GM12865 (cell line): ENCODE measurements at places on chromosomes 5 and 9.

- DNase-seq = peak; percentile 66
Measured at GRCh38 chr5:79025054-79025472, 40.0 kb upstream of the ARSB start.

- DNase-seq = no peak
Measured at GRCh38 chr5:172667786-172668593, 26.9 kb downstream of the NEURL1B start.

DNA sequence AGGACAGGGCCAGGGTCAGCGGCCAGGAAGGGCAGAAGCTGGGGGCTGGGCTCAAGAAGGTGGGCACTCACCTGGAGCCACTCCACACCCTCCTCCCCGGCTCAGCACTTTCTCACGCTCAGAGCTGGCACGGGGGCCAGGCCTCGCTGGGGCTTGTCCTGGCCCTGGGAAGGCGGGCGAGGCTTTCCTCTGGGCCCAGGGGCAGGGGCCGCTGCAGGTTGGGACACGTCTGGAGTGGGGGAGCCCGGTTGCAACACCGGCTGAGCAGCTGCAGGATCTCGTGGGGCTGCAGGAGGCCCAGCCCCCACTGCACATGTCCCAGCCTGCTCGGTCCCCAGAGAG is 38.9 kb upstream of the EGFL7 start:
- peak; percentile 29 for DNase-seq

DNA sequence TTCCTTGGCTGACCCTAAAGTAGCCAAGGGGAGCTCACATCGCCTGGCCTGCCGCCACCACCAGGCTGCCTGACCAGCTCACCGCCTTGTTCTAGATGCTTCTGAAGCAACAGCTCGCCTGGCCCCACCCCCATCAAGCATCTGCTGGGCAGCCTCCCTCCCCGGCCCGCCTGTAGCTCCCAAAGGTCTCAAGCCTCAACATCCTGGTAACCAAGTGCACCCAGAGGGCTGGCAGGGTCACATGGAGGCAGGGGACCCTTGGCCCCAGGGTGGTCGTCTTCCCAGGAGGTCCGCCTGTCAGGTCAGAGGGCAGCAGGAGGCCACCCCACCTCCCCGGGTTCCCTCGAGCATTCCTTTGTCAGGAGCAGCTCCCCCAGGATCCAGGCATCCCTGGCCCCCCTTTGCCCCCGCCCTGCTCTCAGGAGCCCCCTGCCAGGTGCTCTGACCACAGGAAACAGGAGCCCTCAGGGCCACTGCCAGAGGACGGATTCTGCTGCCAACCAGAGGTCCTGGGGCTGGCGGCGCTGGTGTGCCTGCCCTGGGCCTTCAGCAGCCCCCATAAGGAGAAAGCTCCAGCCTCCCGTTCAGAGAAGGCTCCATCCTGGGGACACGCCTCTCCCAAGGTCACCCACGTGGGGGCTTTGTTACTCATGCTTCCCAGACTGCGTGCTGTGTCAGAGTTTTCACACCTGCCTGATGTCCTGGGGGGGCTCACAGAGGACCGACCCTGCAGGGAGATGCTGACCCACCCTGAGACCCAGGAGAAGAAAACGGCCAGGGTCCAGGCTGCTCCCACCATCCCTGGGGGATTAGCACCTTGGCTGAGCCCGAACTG is 3.5 kb upstream of the LRRC14B start:
- no peak for DNase-seq

GRCh38 chr9:76092572-76092971 is 202.1 kb downstream of the PCSK5 start:
- no peak for DNase-seq

GRCh38 chr5:175822225-175822624 is 49.2 kb upstream of the CPLX2 start:
- DNase-seq = no peak

DNA sequence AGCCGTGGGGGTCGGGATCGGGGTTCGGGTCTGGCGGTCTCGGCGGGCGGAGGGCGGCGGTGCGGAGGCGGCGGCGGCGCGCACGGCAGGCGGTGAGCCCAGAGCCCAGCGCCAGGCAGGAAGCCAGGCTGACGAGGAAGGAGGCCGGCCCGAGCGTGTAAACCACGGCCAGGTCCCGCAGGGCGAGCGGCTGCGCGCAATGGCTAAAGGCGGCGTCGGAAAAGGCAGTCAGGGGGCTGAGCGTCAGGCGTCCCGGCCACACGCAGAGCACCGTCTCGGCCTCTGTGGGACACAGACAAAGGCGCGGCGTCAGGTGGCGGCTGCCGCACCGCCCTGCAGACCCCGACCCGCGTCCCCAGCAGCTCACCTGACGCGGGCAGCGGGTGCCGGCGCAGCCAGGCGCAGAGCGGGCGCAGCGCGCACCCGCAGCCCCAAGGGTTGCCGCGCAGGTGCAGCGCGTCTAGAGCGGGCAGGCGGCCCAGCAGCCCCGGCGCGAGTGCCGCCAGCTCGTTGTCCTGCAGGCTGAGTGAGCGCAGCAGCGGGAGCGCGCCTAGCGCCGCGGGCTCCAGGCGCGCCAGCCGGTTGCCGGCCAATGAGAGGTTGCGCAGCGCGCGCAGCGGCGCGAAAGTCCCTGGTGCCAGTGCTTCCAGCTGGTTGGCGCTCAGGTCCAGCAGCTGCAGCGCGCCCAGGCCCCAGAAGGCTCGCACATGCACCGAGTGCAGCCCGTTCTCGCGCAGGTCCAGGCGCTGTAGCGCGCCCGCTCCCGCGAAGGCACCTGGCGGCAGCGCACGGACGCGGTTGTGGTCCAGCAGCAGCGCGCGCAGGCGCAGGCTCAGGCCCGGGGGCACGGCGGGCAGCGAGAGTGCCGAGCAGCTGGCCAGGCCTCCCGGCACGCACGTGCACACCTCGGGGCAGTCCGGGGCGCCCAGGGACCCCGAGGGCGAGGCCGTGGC is 671 bp downstream of the LRRC26 start:
- DNase-seq = peak; percentile 82
